DMS53 (cell line): ENCODE measurements at places on chromosomes 5 and 9.

DNA sequence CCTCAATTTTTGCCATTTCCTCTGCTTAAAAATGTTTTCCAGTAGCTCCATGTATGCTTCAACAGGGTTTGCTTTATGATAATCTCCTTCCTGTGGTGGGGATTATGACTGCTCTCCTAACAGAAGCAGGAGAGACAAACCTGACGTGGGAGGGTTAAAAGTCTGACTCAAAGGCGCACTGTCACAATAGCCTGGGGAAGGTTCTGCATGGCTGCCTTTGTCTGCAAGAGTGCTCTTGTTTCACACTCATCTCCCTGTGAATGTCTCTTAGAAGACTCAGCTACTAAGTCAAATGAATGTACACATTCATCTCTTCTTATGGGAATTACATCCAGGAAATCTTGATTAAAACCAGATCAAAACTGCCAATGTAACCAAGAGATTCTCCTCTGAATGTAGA is 90.9 kb upstream of the MTAP start:
- peak; percentile 78 for DNase-seq

DNA sequence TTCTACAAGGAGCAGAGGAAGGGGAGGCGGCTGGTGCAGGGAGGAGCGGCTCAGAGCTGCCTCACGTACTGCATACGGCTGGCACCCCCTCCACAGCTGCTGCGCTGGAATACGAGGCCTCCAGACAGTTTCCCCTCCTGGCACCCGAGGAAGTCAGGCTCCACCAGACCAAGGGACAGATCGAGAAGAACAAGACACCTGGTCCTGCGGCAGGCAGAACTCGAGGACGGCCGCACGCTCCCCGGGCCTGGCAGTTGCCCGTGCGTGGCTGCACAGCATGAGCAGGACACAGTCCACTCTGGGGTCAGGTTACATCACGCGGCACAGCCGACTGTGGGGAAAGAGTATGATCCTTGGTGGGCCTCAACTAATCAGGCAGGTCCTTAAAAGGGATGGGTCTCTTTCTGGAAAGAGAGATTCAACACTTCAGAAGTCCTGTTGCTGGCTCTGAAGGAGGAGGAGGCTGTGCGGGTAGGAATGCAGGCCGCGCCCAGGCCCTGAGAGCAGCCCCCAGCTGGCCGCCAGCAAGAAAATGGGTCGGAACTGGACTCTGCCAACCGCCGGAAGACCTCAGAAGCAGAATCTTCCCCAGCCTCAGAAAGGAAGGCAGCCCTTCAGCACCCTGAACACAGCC is 11.6 kb downstream of the UBAC1 start:
- no peak for DNase-seq

- DNase-seq, result no peak
Measured at GRCh38 chr5:85069659-85070640, 685.3 kb upstream of the EDIL3 start.

DNA sequence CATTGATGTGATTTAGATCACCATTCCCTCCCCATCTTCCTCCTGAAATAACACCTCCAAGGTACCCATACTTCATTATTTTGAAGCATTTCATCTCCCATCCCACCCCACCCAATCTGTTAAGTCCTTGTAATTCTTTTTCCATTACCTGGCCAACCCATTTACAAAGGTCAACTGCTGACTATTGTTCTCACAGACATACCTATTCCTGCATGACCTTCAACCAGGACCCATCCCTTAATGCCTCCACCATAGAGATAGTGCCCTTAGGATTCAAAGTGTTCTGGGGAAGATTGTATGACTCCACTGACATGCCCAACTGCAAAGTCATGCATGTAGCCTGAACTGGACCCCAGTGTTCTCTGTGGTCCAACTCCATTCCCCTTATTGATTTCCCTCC is 91.2 kb downstream of the NLN start:
- DNase-seq, result no peak

GRCh38 chr9:98688710-98689495 is 19.8 kb downstream of the GABBR2 start:
- no peak for DNase-seq

- no peak for DNase-seq
Measured at GRCh38 chr5:149728303-149728702, 1.8 kb upstream of the PPARGC1B start.

- DNase-seq, result no peak
Measured at GRCh38 chr5:169022718-169023117, 278.2 kb downstream of the SLIT3 start.

DNA sequence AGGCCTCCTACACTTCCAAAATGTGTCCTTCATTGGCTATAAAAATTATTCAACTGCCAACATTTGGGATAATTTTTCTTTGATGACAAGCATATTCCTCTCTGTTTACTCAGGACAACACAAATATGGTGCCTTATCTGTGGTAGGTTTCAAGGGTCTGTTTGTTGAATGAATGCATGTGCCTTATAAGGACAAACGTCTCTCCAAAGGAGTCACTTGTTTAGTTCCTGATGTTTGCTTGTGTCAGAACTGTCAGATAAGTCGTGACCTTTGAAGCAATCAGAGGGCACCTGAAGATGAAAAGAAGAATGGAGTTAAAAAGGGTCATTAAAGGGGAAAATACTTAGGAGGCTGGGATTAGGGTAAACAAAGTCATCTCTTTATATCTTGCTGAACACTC is 3.6 kb upstream of the OR1J2 start:
- DNase-seq, result no peak

DNA sequence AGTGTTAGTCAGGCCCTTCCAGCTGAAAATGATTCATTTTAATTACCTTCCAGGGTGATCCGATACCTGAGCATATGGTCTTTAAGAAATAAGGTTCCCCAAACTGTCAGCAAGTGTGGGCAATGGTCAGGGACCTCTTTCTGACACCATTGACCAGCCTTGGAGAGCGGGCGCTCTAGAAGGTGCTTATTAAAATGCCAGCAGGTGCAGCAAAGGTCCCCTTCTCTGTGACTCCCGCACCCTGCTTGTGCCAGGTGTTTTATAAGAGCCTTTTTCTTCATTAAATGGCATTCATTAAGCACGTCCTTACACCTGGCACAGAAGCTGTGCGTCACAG is 85.3 kb downstream of the MVB12B start:
- DNase-seq, result peak; percentile 69

- DNase-seq, result no peak
Measured at GRCh38 chr5:150299571-150300327, 3.0 kb downstream of the ARSI start.
